ENCODE measurements at places on chromosomes 4 and X.

DNA sequence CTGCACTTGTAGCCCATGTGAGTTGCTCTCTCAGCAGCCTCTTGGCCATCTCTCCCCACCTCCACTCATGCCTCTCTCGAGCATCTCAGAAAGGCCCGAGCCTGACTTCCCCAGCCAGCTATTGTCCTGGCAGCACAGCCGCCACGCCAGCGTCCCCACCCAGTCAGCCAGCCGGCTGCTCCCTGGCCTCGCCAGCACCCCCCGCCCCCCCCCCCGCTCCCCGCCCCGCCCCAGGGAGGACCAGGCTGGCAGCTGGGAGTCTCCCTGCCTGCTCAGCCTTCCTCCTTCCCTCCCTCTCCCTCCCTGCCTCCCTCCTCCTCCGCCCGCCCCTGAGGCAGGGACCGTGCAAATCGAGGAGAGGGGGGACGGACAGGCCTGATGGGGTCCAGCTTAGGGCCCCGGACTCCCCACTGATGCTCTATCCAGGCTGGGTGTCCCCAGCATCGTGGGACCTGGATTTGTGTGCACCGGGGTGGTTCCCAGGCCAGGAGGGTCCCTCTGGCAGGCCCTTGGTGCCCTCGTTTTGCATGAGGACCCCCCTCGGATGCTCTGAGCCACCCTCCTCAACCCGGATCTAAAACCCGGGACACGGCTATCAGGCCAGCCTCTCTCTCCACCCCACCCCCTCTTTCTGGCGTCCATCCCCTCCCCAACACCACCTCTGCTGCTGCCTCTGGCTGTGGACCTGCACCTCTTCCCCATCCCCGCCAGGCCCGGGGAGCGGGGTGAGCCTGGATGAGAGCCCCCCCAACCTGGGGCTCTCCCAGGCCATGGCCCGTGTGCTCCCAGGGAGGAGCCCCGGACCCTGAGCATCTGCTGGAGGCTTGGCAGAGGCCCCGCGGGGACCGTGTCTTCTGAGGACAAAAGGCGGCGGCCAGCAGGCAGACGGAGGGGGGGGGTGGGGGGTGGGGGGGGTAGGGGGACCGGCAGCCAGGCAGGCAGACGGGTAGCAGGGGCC lies at the start of gene GPR173:
Gene GPR173 (plus strand): TSS at position 621 of the 958 bp plus-strand sequence. CDS start 27,833 bp downstream, outside the sequence.
- no peak for DNase-seq

GRCh38 chr4:121462660-121463261 lies 81.9 kb upstream of the QRFPR start:
- no peak for DNase-seq

DNA sequence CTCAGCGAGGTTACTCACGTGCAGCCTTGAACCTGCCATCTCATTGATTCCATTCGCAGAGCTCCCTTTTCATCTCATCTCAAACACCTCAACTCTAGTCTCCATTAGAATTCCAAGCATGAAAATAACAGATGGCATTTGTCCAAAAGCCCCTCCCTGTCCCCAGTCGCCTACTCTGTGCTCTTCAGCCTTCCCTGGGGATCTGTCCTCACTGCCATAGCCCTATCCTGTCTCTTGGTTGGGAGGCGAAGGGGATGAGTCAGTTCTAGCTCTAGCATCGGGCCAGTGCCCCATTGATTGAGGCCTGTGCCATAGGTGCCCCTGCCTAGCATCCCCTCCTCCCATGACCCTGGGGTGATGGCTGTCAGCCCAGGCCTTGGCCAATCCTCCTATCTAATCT lies 134.0 kb upstream of the PJA1 start:
- DNase-seq, result no peak

DNA sequence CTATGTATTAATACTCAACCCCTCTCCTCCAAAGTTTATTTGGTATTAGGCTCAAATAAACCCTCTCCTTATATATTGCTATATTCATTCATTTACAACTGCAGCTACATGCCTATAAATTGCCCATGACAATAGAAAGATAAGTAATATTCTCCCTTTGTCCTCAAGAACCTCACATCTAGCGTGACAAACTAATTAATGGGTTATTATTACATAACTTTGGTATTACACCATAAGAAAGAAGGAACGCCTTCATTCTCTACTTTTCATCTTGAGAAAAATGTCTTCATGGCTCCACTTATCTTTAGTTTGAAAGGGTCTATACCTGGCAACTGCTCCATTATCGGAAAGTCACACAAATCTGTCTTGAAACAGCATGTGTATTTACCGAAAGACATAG lies 157.7 kb upstream of the RASGEF1B start:
- DNase-seq, result no peak

DNA sequence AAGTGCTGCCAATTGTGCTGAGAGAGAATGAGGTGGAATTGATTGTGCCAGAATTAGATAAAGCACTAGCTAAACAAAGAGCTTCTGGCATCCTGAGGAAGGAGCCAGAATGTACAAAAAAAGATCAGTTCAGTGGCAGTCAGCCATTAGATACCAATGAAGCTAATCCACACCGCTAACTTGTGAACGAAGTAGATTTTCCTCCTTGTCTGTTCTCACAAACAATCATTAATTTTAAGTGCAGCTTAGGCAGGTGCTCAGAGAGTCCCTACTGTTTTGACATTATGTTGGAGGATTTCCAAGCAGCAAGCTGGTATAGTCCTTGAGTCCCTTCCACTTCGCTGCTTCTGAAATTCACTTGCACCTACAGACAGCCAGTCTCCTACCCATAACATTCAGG lies 617.4 kb downstream of the CENPC start:
- DNase-seq, result no peak

DNA sequence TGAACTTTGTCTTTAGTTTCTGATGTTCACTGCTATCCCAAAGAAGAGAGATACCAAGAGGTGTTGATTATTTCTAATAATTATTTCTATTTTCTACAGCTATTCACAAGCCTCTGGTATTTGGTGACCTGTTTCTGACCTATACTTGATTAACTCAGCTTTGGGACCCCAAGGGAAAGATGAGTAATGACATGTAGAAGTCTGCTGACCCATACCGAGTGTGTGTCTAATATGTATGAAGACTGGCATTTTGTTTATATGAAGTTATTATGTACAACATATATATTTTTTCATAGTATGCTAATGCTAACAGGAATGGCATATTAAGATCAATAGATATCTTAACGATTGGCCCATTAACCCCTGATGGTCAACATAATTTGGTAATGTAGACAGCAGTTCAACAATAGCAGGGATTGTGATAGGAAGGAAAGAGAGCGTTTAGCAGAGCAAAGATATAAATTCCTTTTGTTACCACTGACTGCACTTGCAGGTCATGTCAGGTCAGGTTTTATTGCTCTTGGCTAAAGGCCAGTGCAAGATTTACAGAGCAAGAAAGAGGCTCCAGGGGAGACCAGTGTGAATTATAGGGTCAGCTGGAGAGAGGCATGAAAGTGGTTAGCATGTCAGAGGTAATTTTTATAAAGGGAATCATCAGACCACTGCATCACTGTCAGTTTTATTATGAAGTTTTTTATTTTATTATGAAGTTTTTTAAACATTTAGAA lies 94.7 kb upstream of the DIPK2B start:
- no peak for DNase-seq

DNA sequence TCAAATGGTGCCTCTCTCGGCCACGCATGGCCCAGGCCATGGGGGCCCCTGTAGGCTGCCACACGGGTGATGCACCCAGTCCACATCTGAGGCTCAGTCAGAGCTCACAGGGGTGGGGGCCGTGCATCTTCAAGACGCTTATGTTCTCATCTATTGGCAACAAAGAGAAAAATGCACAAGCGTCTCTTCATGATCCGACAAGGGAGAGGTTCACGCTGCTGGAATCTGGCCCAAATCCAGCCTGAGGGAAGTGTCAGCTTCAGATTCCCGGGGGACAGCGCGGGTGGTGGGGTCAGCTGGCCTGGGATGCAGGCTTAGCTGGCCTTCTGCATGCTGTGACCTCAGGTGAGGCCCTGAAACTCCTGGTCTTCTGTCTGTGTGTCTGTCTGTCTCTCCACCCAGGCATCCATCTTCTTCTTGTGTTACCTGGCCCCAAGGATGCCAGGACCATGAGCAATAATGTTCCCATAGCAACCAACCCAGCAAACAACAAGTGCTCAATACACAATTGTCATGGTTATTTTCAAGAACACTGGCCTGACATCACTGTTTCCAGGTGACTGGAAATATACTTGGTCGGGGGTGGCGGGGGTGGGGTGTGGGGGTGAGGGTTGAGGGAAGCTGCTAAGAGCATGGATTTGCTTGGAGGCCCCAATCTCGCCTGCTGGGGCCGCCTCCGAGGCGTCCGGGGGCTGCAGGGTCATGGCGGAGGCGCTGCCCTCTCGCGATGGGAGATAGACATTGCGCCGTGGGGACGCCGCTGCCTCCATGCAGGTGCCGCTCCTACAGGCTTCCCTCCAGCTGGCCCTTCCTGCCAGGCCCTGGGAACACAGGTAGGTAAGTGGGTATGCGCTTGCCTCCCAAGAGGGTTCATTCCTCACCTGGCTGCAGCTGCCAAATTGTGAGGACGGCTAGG lies 48.3 kb downstream of the ABLIM2 start:
- no peak for DNase-seq

DNA sequence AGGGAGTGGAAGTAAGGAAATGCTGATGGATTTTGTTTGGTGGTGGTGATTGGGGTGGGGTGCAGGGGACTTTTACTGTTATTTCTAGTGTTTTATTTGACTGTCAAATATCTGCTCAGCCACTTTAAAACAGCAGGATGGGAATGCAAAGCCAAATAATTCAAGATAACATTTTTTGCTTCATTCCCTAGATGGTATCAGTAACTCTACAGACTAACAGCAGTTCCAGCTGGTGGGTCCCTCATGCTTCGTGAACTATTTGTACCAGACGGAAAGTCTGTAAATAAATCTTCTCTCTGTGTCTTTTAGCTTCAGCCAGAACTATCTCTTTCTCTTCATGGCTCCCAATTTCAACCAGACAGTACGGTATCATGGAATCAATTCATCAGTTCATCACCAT lies 27.5 kb downstream of the GPR143 start:
- no peak for DNase-seq

DNA sequence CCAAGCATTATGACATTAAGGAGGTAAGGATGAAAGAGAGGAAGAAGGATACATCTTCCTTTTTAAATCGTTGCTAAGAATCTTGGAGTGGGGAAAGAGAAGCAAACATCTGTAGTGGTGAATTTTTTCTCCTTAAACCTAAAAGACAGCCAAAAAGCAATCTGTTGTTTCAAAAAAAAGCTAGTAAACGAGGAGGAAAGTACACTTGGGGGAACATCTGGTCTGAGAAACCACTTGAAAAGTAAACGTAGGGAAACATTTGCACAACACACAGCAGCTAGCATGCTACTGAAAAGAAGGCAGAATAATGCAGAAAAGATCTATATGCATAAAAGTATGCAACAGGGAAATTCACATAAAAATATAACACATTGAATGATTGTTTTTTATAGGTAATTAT lies 1485.6 kb downstream of the PCDH19 start:
- no peak for DNase-seq

DNA sequence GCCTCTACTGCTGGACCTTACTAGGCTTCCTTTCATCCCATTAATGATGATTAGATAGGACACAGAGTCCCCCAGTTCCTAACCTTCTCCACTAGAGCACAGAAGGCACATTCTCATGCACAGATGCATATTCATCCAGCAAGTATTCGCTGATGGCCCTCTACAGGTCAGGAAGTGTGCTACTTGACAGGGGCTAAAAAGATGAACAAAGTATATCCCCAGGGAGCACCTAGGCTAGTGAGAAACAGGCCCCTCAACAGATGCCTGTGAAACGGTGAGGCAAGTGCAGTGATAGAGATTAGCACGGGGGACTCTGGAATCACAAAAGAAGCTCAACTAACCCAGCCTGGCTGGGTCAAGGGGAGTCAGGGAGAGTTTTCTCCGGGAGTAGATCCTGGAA lies 95.8 kb downstream of the MGST2 start:
- no peak for DNase-seq

DNA sequence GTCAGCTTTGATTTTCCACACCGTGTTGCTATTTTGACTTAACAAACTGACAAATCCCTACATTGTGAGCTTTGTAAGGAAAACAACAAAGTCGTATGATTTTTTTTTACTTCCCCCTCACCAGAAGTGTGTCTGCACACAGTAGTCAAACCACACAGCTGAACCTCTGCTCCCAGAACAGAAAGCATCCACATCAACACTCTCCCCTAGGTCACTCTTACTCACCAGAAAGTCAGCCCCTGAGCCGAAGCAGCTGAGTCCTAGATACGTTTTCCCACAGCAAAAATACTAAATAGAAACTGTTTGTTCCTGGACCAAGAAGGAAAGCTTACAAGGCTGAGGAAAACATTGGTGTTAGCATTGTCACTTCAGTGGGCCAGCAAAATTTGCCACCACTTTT lies 305.7 kb downstream of the DHX15 start:
- DNase-seq, result no peak

DNA sequence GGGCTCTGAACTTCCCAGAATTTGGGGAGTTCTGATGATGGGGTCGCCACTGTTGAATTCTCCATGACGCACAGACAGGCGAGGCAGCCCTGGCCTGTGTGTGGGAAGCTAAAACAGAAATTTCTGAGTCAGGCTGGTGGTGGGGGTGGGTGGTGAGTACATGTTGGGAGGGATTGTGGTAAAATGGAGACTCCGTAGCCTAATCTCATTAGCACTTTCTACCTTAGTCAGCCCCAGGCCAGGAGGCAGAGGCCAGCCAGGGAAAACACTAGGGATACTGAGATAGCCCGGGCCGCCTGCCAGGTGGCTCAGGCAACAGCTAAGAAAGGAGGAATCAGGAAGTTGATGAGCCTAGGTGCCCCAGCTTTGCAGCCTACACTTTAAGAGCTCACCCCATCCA lies 39.3 kb upstream of the NHSL2 start:
- no peak for DNase-seq

DNA sequence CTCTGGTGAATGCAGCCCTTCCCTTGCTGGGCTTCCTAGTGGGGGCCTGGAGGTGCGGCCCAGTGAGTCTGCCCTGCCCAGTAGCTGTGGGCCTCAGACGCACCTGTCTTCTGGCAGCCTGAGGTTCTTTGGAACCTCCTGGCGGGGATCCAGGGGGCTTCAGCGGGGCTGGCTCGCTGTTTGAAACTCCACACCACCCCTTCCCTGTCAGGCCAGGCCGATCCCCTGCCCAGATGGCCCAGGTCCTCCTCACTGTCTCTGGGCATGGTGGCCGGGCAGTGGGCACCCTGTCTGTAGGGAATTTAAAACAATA lies 10.7 kb upstream of the NKX1-1 start:
- no peak for DNase-seq

DNA sequence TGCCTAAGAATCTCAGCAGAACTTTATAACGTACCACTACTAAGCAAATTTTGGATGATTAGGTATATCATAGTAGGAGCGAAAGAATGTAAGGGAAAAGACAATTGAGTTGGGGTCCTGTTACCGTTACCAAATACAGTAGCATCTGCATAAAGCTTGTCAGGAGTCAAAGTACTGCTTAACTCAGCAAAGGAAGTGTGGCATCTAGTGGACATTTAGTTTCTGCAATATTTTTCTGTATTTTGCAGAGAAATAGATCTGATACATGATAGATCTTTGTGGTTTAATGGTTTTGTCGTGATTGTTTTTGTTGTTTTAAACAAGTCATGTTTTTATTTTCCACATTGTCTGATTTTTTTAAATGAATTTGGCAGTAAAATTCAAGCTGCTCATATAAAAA lies 81.0 kb upstream of the SMARCAD1 start:
- no peak for DNase-seq

- DNase-seq, result no peak
Observed at GRCh38 chr4:89110541-89110985, 770 bp upstream of the TIGD2 start.
